ENCODE measurements at places on chromosomes 13 and 19.
A peak's percentile ranks its signal among the peaks of the same experiment; 100 is the strongest.

- DNase-seq = no peak
Measured at GRCh38 chr13:109529964-109530363, 256.4 kb downstream of the IRS2 start.

DNA sequence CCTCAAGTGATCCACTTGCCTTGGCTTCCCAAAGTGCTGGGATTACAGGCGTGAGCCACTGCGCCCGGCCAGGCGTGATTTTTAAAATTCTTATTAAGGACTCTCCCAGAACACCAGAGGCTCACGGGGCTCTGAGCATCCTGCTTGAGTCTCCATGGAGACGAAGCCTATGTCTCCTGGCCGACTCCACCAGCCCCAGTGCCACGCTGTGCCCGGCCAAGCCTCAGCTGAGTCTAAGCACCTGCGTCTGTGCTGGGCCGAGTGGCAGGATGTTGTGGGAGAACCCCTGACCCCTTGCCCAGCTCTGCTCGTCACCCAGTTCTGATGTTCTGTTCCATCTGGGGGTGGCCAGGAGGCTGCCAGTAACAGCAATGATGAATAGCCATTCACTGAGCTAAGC, 3.9 kb upstream of the CELF5 start:
- DNase-seq = no peak

GRCh38 chr19:6740589-6741343, 1.3 kb downstream of the TRIP10 start:
- DNase-seq = peak; percentile 1

- DNase-seq = peak; percentile 35
Measured at GRCh38 chr19:19061506-19061905, 2.3 kb upstream of the SLC25A42 start.

GRCh38 chr13:112572366-112572765, 15.6 kb downstream of the TUBGCP3 start:
- DNase-seq = no peak

Measured in midbrain (tissue), 1 donor.